Colonic mucosa (tissue), 4 donors: ENCODE measurements at places on chromosomes 1 and 21.

DNA sequence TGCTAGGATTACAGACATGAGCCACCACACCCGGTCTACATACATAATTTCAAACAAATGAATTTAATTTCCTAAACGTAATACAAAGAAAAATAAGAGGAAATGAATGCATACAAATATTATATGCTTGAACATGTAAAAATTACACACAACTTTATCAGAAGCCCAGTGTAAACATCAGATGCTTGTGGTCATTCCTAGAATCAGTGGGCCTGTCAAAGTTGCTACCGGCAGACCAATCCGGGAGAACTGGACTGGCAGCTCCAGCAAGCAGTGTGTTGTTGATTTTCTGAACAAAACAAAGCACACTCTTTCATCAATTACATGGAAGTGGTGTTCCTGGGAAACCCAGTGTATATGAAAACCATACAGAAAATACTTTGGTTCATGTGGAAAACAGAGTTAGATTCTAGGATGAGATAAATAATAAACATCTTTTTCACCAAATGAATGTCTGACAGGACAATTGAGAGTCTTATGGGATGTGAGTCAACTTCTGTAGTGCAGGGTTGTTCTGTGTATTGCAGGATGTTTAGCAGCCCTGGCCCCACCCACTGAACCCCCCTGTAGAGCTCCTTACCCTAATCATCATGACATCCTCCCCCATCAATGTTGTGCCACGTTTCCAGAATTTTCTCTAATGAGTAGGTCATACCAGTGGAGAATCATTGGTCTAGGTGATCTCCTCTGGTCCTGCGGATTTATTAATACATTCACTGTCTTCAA lies 33.8 kb downstream of the MFSD2A start:
- no peak for DNase-seq

DNA sequence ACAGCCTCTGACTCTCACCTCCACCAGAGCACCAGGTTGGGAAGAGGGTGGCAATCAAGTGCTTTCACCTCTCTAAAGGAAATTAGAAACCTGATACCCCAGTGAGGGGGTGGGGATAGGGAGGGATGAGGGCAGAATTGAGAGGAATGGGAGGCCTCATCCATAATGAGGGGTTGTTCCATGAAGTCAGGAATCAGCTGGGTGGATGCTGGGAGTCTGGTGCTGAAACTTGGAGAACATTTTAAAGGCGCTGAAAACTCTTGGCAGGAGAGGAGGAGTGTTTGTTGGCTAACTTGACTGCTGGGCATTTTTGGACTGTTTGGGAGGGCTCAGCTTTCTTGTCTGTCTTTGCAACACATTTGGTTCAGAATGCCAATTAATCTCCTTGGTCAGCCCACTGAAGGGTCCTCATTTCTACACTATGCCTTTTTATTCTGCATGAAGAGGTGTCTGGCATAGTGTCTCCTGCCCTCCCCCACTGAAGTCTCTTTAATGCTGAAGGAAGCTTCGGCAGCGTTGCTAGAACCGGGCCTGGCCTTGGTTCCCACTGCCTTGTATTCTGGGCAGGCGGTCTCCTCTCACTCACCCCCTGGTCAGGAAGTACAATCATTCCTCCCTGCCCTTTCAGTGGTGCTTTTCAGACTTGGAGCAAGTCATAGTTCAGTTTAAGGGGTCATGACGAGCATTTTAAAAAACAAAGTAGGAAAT lies 2.2 kb downstream of the PHGDH start:
- DNase-seq, result no peak

- no peak for DNase-seq
Measured at GRCh38 chr21:43637530-43638158, 21.6 kb downstream of the HSF2BP start.

- no peak for DNase-seq
Measured at GRCh38 chr1:114482585-114482984, 28.4 kb downstream of the TRIM33 start.

DNA sequence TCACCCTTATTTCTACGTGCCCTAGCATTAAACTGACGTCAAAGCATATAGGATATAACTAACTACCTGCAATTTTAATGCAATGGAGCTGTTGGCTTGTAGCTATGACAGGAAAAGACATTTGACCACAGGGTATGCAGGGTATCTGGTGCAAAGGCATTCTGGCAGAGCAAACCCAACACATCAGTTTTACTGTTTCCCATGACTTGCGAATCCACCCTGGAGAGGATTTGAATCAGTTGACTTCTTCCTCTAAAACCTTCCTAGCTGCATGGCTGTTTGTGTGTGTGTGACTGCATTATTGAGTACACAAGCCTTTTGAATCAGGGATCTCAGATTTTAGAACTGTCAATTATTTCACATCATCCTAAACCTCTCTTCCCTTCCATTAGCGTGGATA lies 41.7 kb upstream of the SYT14 start:
- no peak for DNase-seq

DNA sequence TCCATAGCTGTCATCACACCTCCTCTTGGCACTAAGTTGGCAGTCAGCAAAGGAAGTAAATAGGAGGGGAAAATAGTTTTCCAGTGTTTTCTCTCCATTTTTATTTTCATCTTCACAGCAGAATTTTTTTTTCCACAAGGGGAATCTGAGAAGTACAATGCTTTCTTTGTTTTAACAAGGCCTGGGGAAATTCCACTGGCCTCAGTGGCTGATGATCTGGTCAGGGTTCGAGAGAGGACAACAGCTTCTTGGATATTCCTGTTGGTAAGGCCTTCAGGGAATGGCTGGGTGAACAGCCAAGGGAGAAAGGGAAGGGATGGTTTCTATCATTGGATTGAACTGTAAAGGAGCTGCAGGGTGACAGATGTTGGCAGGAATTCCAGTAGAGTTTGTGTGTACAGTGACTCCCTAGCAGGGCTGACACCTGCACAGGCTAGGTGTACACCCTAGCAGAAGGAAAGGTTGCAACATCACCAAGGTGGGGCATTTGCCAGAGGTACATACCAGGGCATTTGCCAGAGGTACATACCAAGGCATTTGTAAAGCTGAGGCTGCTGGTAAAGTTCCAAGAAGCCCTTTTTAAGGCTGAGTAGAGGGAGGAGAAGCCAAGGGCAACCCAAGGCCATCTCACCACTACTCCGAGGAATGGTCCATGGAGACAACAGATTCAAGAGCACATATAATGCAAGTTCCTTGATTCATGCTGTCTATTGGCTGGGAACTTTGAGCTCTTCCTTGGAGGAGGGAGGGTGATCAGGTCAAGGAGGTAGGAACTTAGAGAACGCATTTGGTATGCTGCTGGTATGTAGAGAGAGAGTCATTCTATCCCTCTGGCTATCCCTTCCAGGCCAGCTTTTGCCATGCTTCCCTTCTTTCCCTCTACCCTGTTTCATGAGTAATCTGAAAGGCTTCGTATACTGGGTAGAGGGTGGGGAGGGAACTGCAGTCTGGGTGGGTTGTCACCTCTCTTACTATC lies 3.1 kb downstream of the GJA5 start:
- DNase-seq, result no peak
